ENCODE measurements at places on chromosomes 5 and 9. TPM values are rescaled to one million over a fixed set of nuclear protein-coding genes. Genes with fewer than 3 reads are reported as not detected.

- no peak for DNase-seq
- H3K27me3 ChIP-seq: no peaks in the 10 kb centered on the region
- H3K27ac ChIP-seq: no peak overlapping the region
- H3K4me1 ChIP-seq: no peaks in the 10 kb centered on the region
- no peaks in the 10 kb centered on the region for H3K36me3 ChIP-seq
These were observed 144.0 kb downstream of the MYO10 start for GRCh38 chr5:16791904-16792597.

DNA sequence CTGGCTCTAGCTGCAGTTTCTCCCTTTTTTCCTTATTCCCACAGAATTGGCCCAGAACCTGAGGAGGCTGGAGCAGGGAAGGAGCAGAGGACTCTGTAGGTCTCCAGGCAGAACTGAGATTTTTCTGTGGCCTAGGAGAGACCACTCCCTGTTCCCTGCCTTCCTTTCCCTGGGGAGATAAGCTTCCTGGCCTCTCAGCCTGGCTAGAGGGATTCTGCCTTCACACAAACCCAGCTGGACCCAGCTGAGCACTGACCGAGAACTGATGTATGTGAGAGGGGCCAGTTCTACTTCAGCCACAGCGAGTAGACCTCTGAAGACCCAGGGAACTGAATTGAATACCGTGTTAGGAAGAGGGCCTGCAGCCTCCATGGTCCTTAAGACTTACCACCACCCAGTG is 48.0 kb downstream of the RUSC2 start:
- no peak for DNase-seq
- H3K4me3 ChIP-seq: no peak overlapping the region
- no peaks in the 10 kb centered on the region for H3K36me3 ChIP-seq
- no peaks in the 10 kb centered on the region for H3K27me3 ChIP-seq

- H3K4me3 ChIP-seq: no peak overlapping the region
- H3K27ac ChIP-seq: no peak overlapping the region
- peaks cover 17% of the 10 kb centered on the region for H3K4me1 ChIP-seq
- no peak for DNase-seq
- H3K27me3 ChIP-seq: peaks cover 33% of the 10 kb centered on the region
These were observed 40.6 kb upstream of the N4BP3 start for GRCh38 chr5:178072749-178073148.

- no peak for DNase-seq
- no peak overlapping the region for H3K27ac ChIP-seq
- peaks cover 28% of the 10 kb centered on the region for H3K27me3 ChIP-seq
- peaks cover 27% of the 10 kb centered on the region for H3K4me1 ChIP-seq
- no peaks in the 10 kb centered on the region for H3K36me3 ChIP-seq
These were observed 47.8 kb upstream of the PSD2 start for GRCh38 chr5:139747583-139748504.

GRCh38 chr9:113634596-113635515 is 171.3 kb downstream of the RGS3 start:
- no peak for DNase-seq
- no peaks in the 10 kb centered on the region for H3K36me3 ChIP-seq
- no peaks in the 10 kb centered on the region for H3K4me1 ChIP-seq
- H3K27ac ChIP-seq: no peak overlapping the region
- H3K4me3 ChIP-seq: no peak overlapping the region

GRCh38 chr9:124635285-124635684 is 128.1 kb upstream of the NR5A1 start:
- no peak overlapping the region for H3K27ac ChIP-seq
- no peaks in the 10 kb centered on the region for H3K27me3 ChIP-seq
- H3K36me3 ChIP-seq: no peaks in the 10 kb centered on the region
- H3K4me1 ChIP-seq: no peaks in the 10 kb centered on the region
- no peak overlapping the region for H3K4me3 ChIP-seq
- DNase-seq: no peak

GRCh38 chr9:5552301-5552700 is 42.0 kb downstream of the PDCD1LG2 start:
- no peaks in the 10 kb centered on the region for H3K27me3 ChIP-seq
- no peak overlapping the region for H3K27ac ChIP-seq
- DNase-seq: no peak
- H3K36me3 ChIP-seq: no peaks in the 10 kb centered on the region
- no peak overlapping the region for H3K4me3 ChIP-seq
- peaks cover 32% of the 10 kb centered on the region for H3K4me1 ChIP-seq

GRCh38 chr5:174910245-174910737 is 185.9 kb downstream of the MSX2 start:
- no peak overlapping the region for H3K27ac ChIP-seq
- no peak overlapping the region for H3K4me3 ChIP-seq
- H3K27me3 ChIP-seq: peaks cover 6% of the 10 kb centered on the region
- H3K36me3 ChIP-seq: no peaks in the 10 kb centered on the region

GRCh38 chr9:37311938-37312708 is 110.4 kb upstream of the GRHPR start:
- H3K4me1 ChIP-seq: no peaks in the 10 kb centered on the region
- H3K27me3 ChIP-seq: no peaks in the 10 kb centered on the region
- H3K27ac ChIP-seq: no peak overlapping the region
- no peaks in the 10 kb centered on the region for H3K36me3 ChIP-seq
- H3K4me3 ChIP-seq: no peak overlapping the region
- no peak for DNase-seq

DNA sequence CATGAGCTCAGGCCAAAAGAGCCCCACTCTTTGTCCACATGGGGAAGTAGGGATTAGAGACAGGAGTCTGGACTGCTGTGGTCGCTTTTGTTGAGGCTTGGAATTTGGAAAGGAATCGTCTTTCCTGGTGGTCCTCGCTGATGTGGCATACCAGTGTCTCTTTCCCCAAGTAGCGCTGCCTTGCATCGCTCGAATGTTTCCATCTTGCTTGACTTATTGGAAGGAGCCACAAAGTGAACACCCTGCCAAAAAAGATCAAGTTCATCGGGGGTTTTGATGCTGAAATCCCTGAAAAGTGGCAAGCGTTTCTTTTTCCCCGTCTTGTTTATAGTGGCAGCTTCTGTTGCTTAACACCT is 161.3 kb downstream of the MACROH2A1 start:
- DNase-seq: no peak
- H3K4me1 ChIP-seq: no peaks in the 10 kb centered on the region
- H3K4me3 ChIP-seq: no peak overlapping the region
- no peaks in the 10 kb centered on the region for H3K27me3 ChIP-seq
- no peak overlapping the region for H3K27ac ChIP-seq

DNA sequence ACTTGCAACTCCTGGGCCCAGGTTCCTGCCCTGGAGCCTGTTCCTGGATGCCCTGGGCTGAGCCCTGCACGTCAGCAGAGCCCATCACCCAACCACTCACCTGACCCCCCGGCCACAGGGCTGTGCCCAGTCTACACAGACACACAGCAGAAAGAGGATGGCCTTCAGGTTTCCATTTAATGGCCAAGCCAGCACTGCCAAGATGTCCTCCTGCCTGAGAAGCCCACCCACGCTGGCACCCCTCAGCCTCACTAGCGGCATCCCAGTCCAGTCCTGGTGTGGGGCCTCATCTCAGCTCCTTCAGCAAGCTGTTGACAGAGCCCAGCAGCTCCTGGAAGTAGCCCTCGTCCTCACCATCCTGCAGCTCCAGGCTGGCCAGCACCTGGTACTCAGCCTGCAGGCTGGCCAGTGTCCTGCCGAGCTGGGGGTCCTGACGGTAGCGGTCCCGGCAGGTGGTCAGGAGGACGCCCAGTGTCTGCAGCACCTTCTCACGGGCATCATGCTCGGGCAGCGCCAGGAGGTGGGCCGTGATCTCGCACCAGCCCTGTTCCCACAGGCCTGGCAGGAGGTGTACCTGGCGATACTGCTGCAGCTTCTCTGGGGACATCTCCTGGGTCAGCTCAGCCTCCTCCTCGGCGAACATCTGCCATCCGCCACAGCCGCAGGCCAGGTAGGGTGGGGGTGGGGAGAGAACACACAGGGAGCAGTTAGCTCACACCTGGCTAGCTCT is 71.9 kb upstream of the LRRTM2 start:
- H3K4me3 ChIP-seq: no peak overlapping the region
- H3K27me3 ChIP-seq: no peaks in the 10 kb centered on the region
- H3K4me1 ChIP-seq: no peaks in the 10 kb centered on the region
- no peaks in the 10 kb centered on the region for H3K36me3 ChIP-seq
- H3K27ac ChIP-seq: no peak overlapping the region

GRCh38 chr9:130447193-130447816 is 2.5 kb downstream of the ASS1 start:
- H3K36me3 ChIP-seq: no peaks in the 10 kb centered on the region
- peak overlapping the region; percentile 87 for H3K4me3 ChIP-seq
- H3K27me3 ChIP-seq: no peaks in the 10 kb centered on the region
- peaks cover 42% of the 10 kb centered on the region for H3K4me1 ChIP-seq
- H3K27ac ChIP-seq: no peak overlapping the region

DNA sequence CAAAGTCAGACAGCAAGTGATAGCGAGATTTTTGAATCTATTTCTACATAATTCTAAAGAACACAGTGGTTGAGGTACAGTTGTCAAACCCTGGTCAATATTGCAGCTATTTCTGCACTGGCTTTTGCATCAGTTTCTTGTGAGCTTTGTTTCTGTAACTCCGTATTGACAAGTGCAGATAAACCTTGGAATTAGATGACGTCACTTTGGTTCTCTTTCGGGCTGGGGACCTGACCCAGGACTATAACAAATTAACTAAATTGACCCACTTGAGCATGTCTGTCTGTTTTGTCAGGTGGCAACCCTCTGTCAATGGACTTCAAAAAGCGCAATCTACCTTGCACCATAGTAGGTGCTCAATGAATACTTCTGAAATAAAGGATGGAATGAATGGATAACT is 418.4 kb upstream of the SGCD start:
- H3K4me1 ChIP-seq: no peaks in the 10 kb centered on the region
- no peak overlapping the region for H3K4me3 ChIP-seq
- H3K27me3 ChIP-seq: no peaks in the 10 kb centered on the region
- no peak for DNase-seq
- H3K36me3 ChIP-seq: no peaks in the 10 kb centered on the region
- H3K27ac ChIP-seq: no peak overlapping the region

DNA sequence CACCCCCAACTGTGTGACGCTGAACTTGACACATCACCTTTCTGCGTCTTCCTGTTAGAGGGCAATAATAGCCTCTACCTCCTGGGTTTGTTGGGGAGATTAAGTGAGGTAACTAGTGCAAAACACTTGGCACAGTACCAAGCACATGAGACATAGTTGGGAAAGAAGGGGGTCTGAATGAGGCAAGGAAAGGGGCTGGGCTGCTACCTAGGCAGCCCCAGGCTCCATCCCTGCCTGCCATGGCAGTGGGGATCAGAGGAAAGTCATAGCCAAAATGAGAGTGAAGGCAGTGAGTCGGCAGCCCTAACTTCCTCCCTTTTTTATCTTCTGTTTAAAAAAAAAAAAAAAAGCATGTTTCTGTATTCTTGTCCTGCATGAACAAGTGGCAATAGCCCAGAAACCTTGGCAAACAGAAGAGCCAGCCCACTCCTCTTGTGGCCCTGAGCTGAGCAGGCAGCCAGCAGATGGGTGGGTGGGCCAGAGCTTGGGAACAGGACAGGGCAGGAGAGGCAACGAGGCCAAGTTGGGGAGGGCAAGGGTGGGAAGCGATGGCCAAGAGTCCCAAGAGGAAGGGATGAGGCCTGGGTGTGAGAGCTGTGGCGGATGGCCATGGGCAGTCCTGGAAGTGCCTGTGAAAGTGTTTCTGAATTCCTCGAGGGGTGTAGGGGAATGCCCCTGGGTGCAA is 11.4 kb downstream of the CAMK2A start:
- no peak overlapping the region for H3K27ac ChIP-seq
- no peaks in the 10 kb centered on the region for H3K4me1 ChIP-seq
- DNase-seq: no peak
- no peaks in the 10 kb centered on the region for H3K36me3 ChIP-seq
- H3K4me3 ChIP-seq: no peak overlapping the region

DNA sequence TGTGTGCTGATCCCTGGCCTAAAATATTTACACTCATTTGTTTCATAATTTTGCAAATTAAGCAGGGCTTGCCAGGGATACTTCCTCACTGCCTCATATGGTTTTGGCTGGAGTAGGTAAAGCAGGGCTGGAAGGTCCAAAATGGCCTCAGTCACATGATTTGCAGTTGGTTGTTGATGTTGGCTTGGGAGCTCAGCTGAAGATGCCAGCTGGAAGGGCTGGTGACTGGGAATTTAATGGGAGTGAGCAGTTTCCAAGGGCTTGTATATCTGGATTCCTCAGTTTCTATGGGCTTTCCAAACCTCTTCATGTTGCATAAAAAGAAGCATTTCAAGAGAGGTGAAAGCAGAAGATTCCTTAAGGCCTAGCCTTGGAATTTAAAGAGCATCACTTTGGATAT is 729.3 kb downstream of the CDH18 start:
- no peaks in the 10 kb centered on the region for H3K4me1 ChIP-seq
- H3K36me3 ChIP-seq: no peaks in the 10 kb centered on the region
- H3K27me3 ChIP-seq: no peaks in the 10 kb centered on the region

- 0 out of 2 replicates have a peak, but pooled peaks cover 3% of the 10 kb centered on the region for H3K4me1 ChIP-seq
- H3K27ac ChIP-seq: no peak overlapping the region
- H3K36me3 ChIP-seq: no peaks in the 10 kb centered on the region
- no peak overlapping the region for H3K4me3 ChIP-seq
- no peak for DNase-seq
- H3K27me3 ChIP-seq: peaks cover 98% of the 10 kb centered on the region
These were observed 25.3 kb downstream of the IRX2 start for GRCh38 chr5:2725980-2726765.

DNA sequence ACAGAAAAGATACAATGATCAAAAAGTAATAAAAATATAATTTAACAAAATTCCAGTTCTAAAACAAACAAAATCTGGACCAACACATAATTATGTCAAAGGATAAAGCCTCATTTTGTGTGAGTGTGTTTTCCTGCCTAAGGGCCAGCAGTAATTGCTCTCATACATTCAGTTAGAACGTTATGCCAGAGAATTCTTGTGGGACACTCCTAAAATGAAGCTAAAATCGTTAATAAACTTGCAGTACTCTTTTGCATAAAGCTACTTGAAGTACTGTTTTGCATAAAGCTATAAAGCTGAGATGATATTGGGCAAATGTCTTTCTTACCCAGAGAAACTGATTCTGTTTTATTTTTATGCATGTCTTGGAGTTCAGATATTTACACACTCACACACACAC is 1072.3 kb downstream of the MAT2B start:
- no peaks in the 10 kb centered on the region for H3K27me3 ChIP-seq
- no peaks in the 10 kb centered on the region for H3K4me1 ChIP-seq
- no peak for DNase-seq
- H3K4me3 ChIP-seq: no peak overlapping the region

GRCh38 chr9:130319300-130319699 is 53.7 kb downstream of the HMCN2 start:
- no peak for DNase-seq
- no peaks in the 10 kb centered on the region for H3K36me3 ChIP-seq
- H3K27ac ChIP-seq: no peak overlapping the region
- H3K4me1 ChIP-seq: no peaks in the 10 kb centered on the region

- H3K27me3 ChIP-seq: no peaks in the 10 kb centered on the region
- H3K4me1 ChIP-seq: peaks cover 21% of the 10 kb centered on the region
- H3K4me3 ChIP-seq: no peak overlapping the region
- H3K36me3 ChIP-seq: no peaks in the 10 kb centered on the region
- H3K27ac ChIP-seq: peak overlapping the region; percentile 29
These were observed 105.2 kb downstream of the WNK2 start for GRCh38 chr9:93288891-93289883.

CARD6 gene
- total RNA-seq: 16.1 TPM

CYSRT1 gene
- 9.0 TPM for total RNA-seq

DMRT3 gene
- total RNA-seq: not detected

CCL27 gene
- 0.44 TPM for total RNA-seq

SLC1A1 gene
- total RNA-seq: 2.9 TPM

SUB1 gene
- total RNA-seq: 314 TPM

CDKN2B-AS1 gene
- 12.5 TPM for total RNA-seq

GFPT2 gene
- total RNA-seq: 24.4 TPM

PRSS3 gene
- total RNA-seq: 1.0 TPM

CTSV gene
- total RNA-seq: 47.3 TPM

LHX3 gene
- 0.22 TPM for total RNA-seq

TTC16 gene
- 0.40 TPM for total RNA-seq

FRMD3 gene
- total RNA-seq: 1.4 TPM

TOMM5 gene
- total RNA-seq: 60.0 TPM

PCDHB16 gene
- not detected for total RNA-seq

SLC6A18 gene
- total RNA-seq: not detected

All from PC-9 (cell line).